ENCODE measurements at places on chromosomes 6 and 20.

GRCh38 chr6:21827425-21828202, 234.1 kb downstream of the SOX4 start:
- no peak for DNase-seq

DNA sequence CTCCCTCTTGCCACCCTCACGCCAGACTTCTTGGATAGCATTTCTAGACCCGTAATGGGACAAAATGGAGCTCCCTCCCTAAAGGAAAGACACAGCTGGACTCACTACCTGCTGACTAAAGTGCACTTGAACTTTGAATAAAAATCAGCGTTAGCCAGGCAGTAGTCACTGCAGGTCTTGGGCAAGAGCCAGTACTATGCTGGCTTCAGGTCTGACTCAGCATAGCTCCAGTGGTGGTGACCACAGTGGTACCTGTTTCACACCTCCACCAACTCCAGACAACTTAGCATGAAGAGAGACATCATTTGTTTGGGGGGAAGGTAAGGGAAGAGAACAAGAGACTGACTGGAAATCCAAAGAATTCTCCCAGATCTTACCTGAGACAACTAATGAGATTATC, 906.8 kb downstream of the GRIK2 start:
- no peak for DNase-seq

DNA sequence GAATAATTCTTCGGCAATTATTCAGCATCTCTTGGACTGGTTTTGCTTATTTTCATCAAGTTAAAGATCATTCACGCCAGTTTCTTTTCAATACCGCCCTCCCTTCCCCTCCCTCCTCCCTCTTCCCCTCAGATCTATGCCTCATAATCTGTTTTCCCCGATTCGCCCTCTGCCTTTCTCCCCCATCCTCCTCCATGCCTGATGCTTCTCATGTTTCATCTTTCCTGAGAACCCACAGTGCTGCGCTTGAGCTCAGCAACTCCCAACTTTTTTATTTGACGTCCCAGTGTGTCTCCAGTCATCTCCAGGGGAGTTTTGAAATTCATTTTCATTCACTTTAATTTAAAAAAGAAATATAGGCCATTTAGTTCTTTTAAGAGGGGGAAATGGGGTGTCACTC, 142.7 kb downstream of the PTPRT start:
- DNase-seq = no peak

DNA sequence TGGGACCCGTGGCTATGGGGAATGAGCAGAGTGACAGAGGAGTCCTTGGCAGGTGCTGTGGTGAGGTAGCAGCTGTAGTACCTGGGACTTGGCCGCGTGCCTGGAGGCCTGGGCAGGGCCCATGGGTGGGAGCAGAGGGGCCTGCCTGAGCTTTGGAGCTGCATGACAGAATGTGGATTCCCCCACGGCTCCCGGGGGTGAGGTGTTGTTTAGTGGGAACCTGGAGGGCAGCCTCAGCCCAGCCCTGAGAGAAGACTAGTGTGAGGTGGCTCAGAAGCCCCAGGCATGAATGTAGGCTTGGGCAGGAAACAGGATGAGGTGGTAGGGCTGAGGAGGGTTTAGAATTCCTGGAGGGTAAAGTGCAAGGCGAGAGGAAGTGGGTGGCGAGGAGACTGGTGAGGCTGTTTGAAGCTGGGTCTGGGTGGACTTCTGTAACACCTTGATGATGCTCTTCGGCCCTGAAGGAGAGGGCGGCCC, 86.5 kb upstream of the SCP2D1 start:
- no peak for DNase-seq

GRCh38 chr6:70289299-70289698, 13.6 kb downstream of the COL9A1 start:
- DNase-seq = no peak

GRCh38 chr20:49165611-49166010, 22.5 kb downstream of the STAU1 start:
- no peak for DNase-seq

GRCh38 chr20:48166082-48166835, 381.0 kb upstream of the SULF2 start:
- no peak for DNase-seq

- no peak for DNase-seq
Observed at GRCh38 chr20:19210391-19211155, 1.9 kb upstream of the SLC24A3 start.

DNA sequence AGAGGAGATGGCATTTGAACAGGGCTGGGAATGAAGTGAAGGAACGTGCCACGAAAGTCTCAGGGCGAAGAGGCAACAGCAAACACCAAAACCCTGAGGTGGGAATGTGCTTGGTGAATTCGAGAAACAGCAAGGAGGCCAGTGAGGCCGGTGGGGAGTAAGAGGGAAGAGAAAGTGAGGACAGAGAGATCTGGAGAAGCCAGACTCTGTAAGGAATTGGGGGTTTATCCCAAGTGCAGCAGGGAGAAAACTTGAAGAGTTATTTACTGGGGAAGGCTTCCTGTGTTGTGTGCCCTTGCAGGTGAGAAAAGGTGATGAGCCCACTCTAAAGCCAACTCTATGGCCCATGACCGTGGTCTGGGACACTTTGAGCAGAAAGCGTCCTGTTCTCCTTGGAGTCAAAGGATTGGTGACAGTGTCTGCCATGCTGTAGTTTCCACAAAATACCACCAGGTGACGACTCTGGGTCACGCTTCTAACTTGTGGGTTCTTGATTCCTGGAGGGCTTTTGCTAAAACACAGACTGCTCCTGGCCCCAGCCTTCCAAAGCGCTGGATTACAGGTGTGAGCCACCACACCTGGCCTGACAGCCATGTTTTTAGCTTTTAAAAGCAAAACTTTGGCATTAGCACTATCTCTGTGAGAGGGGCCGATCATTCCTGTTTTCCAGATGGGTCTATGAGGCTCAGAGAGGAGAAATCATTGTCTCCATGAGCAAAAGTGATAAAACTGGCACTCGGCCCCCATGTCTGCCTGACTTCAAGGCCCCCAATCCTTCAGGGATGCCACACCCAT, 18.0 kb upstream of the CSNK2A1 start:
- DNase-seq = peak; percentile 45

GRCh38 chr20:25310921-25311728, 63.2 kb downstream of the PYGB start:
- DNase-seq = no peak

DNA sequence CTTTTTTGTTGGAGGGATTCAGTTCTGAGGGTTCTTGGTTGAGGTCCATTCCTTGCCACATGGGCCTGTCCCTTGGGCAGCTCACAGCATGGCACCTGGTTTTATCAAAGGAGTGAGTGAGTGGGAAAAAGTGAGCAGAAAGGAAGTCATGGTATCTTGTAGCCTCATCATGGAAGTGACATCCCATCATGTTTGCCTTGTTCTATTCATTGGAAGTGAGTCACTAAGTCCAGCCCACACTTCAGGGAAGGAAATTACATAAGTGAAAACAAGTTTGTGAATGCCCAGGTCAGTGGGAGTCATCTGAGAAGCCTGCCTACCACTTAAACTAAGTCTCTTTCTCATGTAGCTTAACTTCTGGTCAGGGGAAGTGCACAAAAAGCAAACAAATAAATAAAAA, 32.8 kb upstream of the ZNFX1 start:
- no peak for DNase-seq

- DNase-seq = no peak
Observed at GRCh38 chr20:9627219-9627618, 112.8 kb downstream of the LAMP5 start.
